Omental fat pad (tissue), 4 donors: ENCODE measurements at places on chromosomes 6 and 20.

DNA sequence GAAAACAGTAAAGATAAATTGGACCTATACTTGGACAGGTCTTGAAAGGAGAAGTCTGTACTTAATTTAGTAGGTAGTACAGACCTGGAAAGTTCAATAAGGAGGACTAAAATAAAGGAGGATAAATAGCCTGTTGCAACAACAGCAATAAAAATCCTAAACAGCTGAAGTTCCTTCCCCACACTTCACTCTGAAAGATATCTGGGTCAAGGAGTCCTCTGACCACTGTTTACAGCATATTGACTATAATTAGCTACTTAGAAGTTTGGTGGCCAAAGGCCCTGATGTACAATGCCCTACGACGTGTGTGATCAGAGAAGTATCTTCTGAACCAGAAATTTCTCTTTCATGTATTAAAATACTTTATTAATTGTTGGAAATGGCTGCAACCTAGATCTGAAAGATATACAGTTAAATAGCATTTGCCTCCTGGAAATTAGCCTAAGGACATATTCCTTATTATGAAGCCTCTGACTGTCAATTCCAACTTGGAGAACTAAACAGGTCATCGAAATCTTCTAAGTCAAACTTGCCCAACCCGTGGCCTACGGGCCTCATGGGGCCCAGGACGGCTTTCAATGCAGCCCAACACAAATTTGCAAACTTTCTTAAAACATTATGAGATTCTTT lies 82.8 kb downstream of the KIF13A start:
- no peak for DNase-seq

DNA sequence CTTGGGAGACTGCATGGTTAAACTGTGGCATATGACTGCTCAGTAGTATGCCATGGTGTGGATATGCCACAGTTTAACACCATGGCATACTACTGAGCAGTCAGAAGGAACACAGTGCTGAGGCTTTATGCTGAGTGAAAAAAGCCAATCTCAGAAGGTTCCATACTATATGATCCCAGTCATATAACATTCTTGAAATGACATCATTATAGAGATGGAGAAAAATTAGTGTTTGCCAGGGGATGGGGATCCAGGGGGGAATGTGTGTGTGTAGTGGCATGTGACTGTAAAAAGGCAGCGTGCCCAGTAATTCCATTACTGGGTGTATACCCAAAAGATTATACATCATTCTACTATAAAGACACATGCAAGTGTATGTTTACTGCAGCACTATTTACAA lies 85.8 kb downstream of the FOXF2 start:
- no peak for DNase-seq

- DNase-seq: no peak
Observed at GRCh38 chr6:224350-224749, 67.9 kb upstream of the DUSP22 start.

DNA sequence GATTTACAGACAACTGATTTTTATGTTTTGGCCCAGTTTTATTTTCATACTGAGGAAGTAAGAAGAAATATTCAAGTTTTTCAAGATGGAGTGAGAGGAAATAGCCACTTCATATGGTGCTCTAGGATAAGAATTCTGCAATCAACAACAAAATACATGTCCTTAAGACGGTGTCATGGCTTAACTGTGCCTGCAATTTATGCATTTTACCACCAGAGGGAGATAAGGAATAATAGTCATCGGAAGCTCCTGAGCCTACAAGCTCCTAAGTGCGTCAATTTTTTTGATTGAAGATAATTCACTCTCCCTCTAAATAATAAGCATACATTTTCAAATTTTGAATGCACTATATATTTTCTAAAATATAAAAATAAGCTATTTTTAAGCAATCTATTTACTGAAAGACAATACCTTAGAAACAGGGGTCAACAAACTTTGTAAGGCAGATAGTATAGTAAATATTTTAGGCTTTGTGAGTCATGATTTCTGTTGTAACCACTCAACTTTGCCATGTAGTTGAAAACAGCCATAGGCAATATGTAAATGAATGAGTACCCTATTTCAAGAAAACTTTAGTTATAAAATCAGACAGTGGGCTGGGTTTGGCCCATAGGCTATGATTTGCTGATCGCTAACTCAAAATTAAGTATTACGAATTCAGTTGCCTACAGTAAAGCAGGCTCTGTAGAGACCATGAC lies 230.9 kb upstream of the DTNBP1 start:
- no peak for DNase-seq

DNA sequence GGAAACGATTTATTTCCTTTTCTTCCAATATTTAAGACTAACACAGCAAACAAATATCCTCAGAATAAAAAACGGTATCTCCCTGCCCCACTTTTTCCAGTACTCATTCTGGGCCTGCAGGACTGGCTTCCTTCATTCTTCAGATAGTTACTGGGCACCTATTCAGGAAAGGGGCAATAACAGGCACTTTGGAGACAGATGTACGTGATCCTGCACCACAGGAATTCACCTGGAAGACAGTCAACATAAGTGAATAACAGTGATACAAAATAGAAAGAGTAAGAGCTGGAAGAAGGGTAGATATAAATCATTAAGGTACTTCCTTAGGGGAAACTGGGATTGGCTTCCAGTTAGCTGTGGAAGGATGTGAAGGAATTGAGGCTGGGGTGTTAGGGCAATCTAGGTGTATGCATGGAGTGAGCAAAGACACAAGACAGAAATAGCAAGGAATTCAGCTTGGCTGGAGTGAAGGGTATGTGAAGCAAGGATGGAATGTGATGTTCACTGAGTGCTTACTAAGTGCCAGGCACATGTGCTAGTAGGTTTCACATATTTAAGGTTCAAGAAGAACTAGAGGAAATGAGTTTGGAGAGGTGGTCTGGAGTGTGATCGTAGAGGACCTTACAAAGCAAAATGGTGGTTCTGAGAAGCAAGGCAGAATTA lies 49.3 kb upstream of the FAM83C start:
- no peak for DNase-seq
